ENCODE measurements at places on chromosomes 3 and 15. TPM values are rescaled to one million over a fixed set of nuclear protein-coding genes. Genes with fewer than 3 reads are reported as not detected.
A peak's percentile ranks its signal among the peaks of the same experiment; 100 is the strongest.

GRCh38 chr3:59545374-59545773, 495.5 kb upstream of the CFAP20DC start:
- peaks cover 11% of the 10 kb centered on the region for H3K4me1 ChIP-seq
- no peak overlapping the region for H3K4me3 ChIP-seq
- no peaks in the 10 kb centered on the region for H3K27me3 ChIP-seq
- no peak overlapping the region for H3K27ac ChIP-seq
- H3K36me3 ChIP-seq: no peaks in the 10 kb centered on the region

DNA sequence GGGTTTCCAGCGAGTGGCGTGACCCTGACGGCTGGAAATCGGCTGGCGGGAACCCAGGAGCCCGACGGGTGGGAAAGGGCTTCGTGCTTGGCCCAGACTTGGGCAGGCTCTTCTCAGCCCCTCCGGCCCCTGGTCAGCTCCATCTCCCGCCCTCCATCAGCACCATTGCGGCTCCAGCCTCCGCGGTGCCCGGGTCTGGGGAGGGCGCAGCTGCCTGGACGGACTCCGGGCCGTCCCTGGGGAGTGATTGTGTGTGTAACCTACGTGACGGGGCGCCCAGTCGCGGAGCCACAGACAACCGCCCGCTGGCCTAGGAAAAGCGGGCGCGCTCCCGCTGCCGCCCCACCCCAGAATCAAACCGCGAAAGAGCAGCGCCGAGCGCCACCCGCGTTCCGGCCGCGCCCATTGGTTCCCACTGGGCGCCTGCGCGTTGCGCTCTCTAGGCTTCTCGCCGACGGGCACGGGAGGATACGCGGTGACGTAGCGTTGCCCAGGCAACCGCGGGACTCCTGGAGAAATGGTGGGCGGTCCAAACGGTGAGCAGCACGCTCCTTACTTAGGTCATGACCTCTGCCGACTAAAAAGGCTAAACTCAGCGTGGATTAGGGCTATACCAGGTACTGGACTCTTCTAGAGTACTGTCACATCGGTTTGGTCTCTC, at the start of gene CFAP20DC:
TSS of gene CFAP20DC (minus strand) at position 355 of the 661 bp plus-strand sequence. CDS start 394 bp downstream, outside the sequence.
- peak; percentile 98 for DNase-seq
- H3K36me3 ChIP-seq: no peaks in the 10 kb centered on the region
- peaks cover 9% of the 10 kb centered on the region for H3K4me1 ChIP-seq

GRCh38 chr3:71843071-71843470, 58.1 kb upstream of the PROK2 start:
- DNase-seq: no peak
- H3K27me3 ChIP-seq: peaks cover 24% of the 10 kb centered on the region
- no peak overlapping the region for H3K4me3 ChIP-seq
- no peaks in the 10 kb centered on the region for H3K36me3 ChIP-seq
- no peaks in the 10 kb centered on the region for H3K4me1 ChIP-seq

- peaks cover 16% of the 10 kb centered on the region for H3K27me3 ChIP-seq
- DNase-seq: no peak
- H3K4me1 ChIP-seq: no peaks in the 10 kb centered on the region
- H3K36me3 ChIP-seq: no peaks in the 10 kb centered on the region
- H3K4me3 ChIP-seq: no peak overlapping the region
Measured at GRCh38 chr15:43219929-43220928, 589 bp downstream of the EPB42 start.

- peaks cover 13% of the 10 kb centered on the region for H3K4me1 ChIP-seq
- peaks cover 39% of the 10 kb centered on the region for H3K27me3 ChIP-seq
- H3K27ac ChIP-seq: no peak overlapping the region
Measured at GRCh38 chr15:70269991-70270751, 172.5 kb upstream of the TLE3 start.

DNA sequence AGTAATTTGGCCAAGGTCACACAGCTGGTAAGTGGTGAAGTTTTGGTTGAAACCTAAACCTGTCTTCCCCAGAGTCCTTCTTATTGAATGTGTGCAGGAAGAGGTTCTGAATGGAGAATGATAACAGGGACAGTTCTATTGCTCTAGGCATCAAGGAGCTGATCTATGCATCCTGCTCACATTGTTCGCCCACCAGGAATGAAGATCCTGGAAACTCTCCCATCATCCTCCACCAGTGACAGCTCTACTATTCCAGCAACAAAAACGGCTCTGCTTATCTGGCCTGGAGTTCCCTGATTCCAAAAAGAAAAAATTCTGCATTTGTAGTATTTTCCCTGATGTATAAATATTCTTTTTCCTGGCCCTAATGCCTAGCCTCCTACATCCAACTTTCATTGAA, 16.4 kb upstream of the TNFAIP8L3 start:
- no peak overlapping the region for H3K4me3 ChIP-seq
- H3K27me3 ChIP-seq: peaks cover 17% of the 10 kb centered on the region
- no peaks in the 10 kb centered on the region for H3K36me3 ChIP-seq
- no peaks in the 10 kb centered on the region for H3K4me1 ChIP-seq
- no peak for DNase-seq
- H3K27ac ChIP-seq: no peak overlapping the region

DNA sequence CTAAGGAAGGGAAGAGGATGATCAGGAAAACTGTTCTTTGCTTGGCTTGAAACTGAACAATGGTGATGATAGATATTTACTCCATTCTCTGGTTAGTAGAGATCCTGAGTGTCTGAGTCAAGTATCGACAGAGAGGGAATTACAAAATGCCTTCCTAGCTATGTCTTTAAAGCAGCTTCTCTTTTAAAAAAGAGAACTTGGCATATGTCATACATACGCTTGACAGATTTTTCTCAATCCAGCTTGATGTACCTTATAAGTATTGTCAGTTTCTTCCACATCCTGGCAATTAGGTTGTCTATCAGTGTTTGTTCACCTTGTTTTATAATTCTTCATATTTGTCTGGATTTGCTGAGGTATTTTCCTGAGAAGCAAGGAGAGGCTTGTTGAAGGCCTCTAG, 5.0 kb upstream of the EPHB1 start:
- no peaks in the 10 kb centered on the region for H3K36me3 ChIP-seq
- H3K27ac ChIP-seq: no peak overlapping the region
- peaks cover 5% of the 10 kb centered on the region for H3K4me1 ChIP-seq
- H3K27me3 ChIP-seq: peaks cover 56% of the 10 kb centered on the region
- no peak for DNase-seq
- H3K4me3 ChIP-seq: no peak overlapping the region

DNA sequence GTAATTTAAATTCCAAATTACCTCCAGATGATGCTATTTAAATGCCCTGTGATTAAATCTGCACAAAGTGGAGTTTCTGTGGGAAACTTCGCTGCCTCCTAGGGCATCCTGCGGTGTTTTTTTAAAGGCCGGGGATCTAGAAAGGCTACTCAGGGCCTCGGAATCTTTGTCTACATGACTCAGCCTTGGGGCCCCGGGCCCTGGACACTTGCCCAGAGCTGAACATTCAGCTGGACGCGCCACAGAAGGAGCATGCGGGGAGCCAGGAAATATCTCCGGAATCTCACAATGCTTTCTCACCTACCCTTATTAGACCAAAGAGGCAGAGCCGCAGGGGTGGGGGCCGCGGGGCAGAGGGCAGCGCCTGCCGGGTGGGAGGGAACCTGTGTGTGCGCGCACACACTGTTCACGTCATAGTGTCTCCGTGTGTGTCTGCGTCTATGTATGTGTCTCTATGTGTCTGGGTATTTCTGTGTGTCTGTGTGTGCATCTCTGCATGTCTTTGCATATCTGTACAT, 145.5 kb upstream of the TPM1 start:
- H3K27ac ChIP-seq: no peak overlapping the region
- H3K4me3 ChIP-seq: no peak overlapping the region
- no peaks in the 10 kb centered on the region for H3K36me3 ChIP-seq
- no peak for DNase-seq
- H3K27me3 ChIP-seq: peaks cover 2% of the 10 kb centered on the region

- H3K36me3 ChIP-seq: no peaks in the 10 kb centered on the region
- DNase-seq: no peak
- H3K4me1 ChIP-seq: no peaks in the 10 kb centered on the region
Measured at GRCh38 chr15:93803421-93804152, 427.8 kb upstream of the MCTP2 start.

- H3K4me1 ChIP-seq: peaks cover 56% of the 10 kb centered on the region
- no peak for DNase-seq
- peak overlapping the region; percentile 58 for H3K27ac ChIP-seq
- H3K4me3 ChIP-seq: peak overlapping the region; percentile 39
Measured at GRCh38 chr3:71008350-71008935, 575.1 kb downstream of the FOXP1 start.

GRCh38 chr3:42839616-42840015, 30.4 kb downstream of the ACKR2 start:
- peak; percentile 78 for DNase-seq
- no peaks in the 10 kb centered on the region for H3K27me3 ChIP-seq
- no peaks in the 10 kb centered on the region for H3K4me1 ChIP-seq

DNA sequence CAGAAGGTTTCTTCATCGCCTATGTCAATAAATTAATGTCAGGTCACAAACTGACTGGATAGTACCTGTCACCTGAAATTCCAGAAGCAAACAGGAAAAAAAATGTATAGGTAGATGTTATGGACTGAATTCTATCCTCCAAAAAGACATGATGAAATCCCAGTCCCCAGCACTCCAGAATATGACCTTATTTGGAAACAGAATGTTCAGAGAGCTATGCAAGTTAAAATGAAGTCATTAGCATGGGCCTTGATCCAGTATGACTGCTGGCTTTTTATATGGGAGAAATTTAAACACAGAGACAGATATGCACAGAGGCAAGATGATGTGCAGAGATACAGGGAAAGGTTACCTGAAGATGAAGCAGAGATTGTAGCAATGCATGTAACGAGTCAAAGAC, 953.4 kb downstream of the ZPLD1 start:
- H3K27me3 ChIP-seq: no peaks in the 10 kb centered on the region
- H3K36me3 ChIP-seq: no peaks in the 10 kb centered on the region
- H3K27ac ChIP-seq: no peak overlapping the region
- no peaks in the 10 kb centered on the region for H3K4me1 ChIP-seq
- DNase-seq: no peak

DNA sequence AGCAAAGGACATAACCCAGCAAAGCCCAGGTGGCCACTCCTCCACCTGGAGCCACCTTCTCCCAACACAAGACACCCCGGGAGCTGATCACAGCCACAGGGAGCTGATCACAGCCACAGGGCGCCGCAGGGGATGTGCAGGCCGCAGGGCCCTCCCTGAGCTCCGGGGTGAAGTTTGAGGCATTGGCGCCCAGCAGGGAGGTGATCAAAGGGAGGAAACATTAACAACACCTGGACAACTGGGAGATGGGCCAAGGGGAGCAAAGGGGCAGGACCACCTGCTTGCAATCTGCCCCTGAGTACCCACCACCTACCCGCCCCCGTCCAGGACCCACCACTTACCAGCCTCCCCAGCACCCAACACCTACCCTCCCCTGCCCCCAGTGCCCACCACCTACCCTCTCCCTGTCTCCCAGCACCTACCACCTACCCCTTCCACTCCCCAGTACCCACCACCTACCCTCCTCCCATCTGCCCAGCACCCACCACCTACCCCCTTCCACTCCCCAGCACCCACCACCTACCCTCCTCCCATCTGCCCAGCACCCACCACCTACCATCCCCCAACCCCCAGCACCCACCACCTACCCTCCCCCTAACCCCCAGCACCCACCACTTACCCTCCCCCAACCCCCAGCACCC, 2.4 kb downstream of the UROC1 start:
- H3K4me3 ChIP-seq: no peak overlapping the region
- no peaks in the 10 kb centered on the region for H3K4me1 ChIP-seq
- H3K27me3 ChIP-seq: no peaks in the 10 kb centered on the region

The CCR1 gene
- total RNA-seq: 6.7 TPM

The NPHP3 gene
- 13.4 TPM for total RNA-seq

The RBMS3 gene
- 5.0 TPM for total RNA-seq

The TGM5 gene
- 0.07 TPM for total RNA-seq

The CKMT1A gene
- total RNA-seq: 0.66 TPM

The HCLS1 gene
- 216 TPM for total RNA-seq
